DMS53 (cell line): ENCODE measurements at places on chromosomes 3 and 15.

- no peak for DNase-seq
Observed at GRCh38 chr15:42082823-42083604, 11.3 kb downstream of the PLA2G4D start.

- DNase-seq: no peak
Observed at GRCh38 chr15:73395671-73396070, 26.9 kb upstream of the HCN4 start.

- DNase-seq: no peak
Observed at GRCh38 chr15:99702895-99703602, 30.2 kb downstream of the LYSMD4 start.

- DNase-seq: peak; percentile 6
Observed at GRCh38 chr3:45806072-45806471, 9.7 kb upstream of the SLC6A20 start.

DNA sequence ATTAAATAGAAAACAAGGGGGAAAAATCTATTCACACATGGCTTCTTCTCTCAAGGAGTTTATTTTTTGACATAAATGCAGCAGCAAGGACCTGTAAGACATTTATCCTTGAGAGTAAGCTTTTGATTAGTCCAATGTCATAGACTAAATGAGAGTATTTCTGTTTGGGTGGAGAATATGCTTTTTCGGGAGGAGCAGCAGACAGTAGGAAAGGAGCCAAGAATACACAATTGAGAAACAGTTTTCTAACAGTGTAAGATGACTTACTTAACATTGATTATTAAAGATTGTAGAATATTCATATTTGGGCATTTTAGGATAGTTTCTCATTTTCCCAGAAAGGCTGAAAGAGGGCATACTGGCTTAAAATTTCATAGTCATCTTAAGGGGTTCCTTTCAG is 65.9 kb upstream of the PAQR5 start:
- no peak for DNase-seq

GRCh38 chr3:183087184-183087583 is 12.1 kb downstream of the MCCC1 start:
- DNase-seq: no peak

- DNase-seq: peak; percentile 97
Observed at GRCh38 chr15:43127752-43128151, 5.6 kb upstream of the TMEM62 start.

DNA sequence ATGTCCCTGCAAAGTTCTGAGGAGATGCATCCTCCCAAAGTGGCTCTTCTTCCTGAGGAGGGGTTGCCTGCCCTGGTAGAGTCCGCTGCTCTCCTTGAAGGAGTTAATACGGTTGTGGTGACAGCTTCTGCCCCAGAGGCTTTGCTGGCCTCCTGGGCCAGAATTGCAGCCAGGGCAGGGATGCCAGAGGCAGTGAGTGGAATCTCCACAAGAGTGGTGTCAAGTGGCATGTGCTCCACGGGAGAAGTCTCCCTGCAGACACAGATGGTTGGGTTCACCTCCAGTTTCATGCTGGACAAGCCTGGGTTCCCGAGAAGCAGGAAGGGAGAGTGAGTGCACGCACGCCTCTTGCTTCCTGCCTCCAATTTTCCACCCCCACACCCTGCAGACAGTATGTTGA is 105.5 kb downstream of the SLC25A26 start:
- DNase-seq: no peak
